ENCODE measurements at places on chromosomes 2 and 18.

DNA sequence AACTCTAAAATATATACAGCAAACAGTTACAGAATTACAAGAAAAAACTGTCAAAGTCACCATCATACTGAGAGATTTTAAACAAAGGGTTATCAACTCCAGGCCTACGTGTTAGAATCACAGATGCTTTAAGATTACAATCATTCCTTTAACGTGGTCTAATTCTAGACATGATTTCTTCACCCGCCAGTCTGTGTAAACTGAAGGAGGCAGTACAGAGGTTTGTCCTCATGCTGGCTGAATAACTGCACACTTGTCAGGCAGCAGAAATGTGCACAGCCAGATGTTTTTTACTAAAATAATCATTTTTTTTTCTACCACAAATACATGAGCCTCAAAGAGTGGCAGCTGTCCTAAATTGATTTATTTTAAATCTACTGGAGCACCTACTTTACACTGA lies 15.5 kb upstream of the NEURL3 start:
- DNase-seq = no peak

DNA sequence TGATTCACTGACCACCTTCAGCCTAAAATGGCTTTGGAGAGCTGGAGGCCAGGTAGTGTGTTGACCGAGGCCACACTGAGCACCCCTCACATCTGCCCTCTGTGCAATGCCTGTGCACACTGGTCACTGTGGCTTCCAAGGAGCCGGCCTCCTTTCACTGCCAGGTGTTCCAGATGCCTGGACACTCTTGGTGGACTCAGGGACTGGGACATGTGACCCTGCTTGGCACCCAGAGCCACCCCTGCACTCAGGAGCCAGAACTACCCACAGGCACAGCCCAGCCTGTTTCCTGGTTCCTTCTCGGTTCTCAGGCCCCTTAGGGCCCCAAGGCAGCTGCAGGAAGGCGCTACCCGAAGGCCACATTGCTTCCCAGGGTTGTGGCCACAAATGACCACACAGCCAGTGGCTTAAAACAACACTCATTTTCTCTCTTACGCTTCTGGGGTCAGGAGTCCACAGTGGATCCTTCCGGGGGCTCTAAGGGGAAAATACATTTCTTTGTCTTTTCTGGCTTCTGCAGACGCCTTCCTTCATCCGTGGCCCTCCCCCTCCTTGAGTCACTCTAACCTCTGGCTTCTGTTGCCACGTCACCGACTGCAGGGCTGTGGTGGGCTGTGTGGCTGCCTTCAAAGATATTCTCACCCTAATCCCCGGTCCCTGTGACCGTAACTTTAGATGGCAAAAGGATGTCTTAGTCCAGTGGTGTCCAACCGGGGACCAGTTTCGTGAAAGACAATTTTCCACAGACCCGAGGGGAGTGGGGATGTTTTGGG lies 78.6 kb downstream of the ASB1 start:
- DNase-seq = no peak

- peak; percentile 15 for DNase-seq
Observed at GRCh38 chr2:177636672-177637071, 244.1 kb downstream of the AGPS start.

- no peak for DNase-seq
Observed at GRCh38 chr2:1248187-1248586, 165.1 kb upstream of the TPO start.

DNA sequence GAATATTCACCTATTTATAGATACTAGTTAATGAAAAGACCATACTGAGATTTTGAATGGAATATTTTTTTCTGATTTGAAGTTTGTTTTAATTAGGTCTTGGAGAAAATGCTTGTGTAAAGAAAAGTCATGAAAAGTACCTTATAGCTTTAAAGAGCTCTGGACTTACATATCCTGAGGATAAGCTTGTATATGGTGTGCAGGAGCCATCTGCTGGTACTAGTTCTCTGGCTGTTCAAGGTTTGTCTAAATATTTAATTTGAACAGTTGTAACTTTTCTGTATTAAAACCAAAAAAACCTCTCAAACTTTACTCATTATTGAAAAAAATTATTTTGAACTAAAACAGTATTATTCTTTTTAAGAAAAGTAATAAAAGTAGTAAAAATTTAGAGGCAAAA lies 50.1 kb downstream of the UBR3 start:
- DNase-seq = no peak

DNA sequence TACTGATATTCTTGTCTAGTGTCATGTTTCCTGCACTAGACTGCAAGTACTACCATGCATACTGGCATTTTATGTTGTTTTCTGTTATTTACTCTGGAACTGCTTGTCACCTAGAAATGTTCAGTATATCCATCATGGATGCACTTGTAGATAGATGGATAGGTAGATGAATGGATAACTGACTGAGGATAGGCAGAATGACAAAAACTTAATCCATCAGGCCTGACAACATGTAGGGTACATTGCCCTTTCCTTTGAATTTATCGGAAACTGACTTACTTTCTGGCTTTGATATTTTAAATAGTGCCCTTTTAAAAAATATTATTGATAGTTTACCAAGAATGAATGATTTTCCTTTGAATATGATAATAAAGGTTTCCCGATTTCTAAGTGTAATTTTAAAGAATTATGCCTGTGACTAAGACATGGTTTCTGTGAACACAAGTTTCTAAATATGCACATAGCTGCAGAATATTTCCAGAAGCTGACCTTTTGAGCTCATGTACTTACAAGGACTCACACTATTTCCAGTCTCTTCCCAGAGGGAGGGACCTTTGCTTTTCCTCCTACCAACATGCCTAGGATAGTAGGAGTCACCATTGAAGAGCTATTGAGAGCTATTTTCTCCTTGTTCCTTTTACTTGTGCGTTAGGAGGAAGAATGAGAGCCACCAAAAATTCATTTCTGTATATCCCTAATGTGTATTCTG lies 81.3 kb downstream of the ANKRD12 start:
- DNase-seq = no peak

- DNase-seq = no peak
Observed at GRCh38 chr2:58106896-58107295, 60.3 kb downstream of the VRK2 start.

DNA sequence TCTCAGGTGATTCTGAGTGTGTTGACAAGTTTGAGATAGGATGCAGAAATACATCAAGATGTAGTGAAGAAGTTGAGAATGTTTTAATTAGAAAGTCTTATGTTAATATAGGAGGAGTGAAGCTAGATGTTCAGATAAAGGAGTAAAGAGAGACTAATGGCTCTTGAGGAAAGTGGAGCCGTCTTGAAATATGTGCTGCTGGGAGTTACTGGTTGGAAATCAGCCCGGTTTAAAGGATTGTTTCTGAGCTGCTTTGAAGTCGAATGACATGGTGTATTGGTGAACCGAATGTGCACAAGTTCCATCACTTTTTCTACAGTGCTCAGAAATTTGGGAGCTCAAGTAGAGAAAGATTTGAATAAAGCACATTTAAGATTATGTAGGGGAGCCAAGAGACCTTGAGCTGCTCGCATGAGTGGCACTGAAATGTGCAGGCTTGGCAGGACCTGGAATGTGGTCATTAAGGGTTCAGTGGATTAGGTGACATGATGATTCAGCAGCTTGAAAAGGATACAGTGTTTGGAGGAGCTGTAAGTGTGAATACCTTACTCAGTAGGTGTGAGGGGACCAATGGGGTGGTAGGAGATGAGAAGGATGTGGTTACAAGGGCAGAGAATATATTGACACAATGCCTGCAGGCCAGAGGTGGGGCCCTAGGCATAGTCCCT lies 68.6 kb downstream of the CAB39 start:
- DNase-seq = no peak

- DNase-seq = no peak
Observed at GRCh38 chr2:16204886-16205620, 264.7 kb downstream of the MYCN start.

- DNase-seq = peak; percentile 64
Observed at GRCh38 chr2:231717281-231718171, 9.2 kb downstream of the PTMA start.

DNA sequence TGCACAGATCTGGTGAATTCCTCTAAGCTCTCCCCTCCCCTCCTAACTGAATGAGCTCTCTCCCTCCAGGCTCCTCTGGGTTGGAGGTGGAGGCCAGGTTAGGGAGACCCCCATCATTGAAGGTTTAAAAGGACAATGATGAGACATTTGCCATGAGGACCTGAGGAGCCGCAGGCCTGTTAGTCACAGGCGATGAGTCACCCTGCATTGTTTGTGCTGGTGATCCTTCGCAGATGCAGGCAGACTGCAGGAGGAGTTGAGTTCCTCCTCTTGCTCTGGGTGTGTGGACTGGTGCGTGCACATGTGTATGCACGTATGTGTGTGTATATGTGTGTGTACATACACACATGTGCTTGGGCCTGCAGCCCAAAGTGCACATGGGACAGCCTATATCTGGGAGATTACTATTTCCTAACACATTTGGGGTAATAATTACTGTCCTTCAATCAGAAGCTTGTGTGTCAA lies 42.0 kb downstream of the MCFD2 start:
- DNase-seq = no peak

DNA sequence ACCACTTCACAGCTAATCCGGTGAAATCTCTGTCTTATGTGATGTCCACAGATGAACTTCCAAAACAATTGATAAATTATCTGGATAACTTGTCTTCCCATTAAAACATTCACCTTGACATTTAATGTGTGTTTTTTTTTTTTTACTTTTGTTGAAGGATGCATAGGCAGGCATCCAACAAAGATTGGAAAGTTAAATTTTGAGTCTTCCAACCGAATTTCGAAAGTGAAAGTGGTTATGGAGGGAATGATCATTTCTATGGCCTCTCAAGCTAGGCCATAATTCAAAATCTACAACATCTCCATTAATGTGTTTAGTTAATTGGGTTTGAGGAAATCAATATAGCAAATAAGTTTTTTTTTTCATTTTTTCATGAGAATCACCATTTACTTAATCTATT lies 1495.5 kb upstream of the ACVR2A start:
- DNase-seq = no peak

DNA sequence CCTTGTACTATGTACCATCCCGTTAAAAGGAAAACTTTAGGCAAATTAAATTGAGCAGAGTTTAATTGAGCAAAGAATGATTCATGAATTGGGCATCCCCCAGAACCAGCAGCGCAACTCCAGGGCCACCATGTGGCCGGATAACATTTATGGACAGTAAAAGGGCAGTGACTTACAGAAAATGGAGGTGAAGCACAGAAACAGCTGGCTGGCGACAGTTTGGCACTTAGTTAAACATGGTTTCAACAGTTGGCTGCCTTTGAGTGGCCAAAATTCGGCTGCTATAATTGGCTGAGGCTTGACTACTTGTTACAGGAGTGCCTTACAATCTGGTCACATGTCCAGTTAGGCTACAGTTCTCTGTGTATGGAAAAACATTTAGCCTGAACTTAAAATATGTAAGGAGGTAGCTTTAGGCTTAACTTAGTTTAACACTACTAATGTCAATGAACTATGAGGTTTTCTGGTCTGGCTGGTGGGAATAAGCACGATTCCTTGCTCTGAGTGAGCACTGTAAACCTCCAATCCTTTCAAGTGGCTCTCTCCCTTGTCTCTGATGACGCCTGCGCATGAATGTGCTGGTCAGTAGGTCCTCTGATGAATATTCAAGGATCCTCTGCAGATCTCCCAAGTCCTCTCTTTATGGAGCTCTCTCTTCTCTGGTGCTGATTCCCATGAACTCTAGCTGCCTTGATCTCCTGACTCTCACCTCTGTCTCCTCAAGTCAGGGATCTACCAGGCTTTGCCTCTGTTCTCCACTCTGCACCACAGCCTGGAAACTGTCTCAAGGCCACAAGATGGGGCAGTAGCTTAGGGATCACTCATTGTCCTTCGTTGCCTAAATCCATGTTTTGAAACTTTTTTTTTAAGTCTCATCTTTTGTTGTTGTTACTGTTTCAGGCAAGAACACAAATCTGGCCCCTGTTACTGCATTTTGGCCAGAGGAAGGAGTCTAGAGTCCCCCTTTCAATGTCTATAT lies 24.4 kb upstream of the RAB31 start:
- DNase-seq = no peak

DNA sequence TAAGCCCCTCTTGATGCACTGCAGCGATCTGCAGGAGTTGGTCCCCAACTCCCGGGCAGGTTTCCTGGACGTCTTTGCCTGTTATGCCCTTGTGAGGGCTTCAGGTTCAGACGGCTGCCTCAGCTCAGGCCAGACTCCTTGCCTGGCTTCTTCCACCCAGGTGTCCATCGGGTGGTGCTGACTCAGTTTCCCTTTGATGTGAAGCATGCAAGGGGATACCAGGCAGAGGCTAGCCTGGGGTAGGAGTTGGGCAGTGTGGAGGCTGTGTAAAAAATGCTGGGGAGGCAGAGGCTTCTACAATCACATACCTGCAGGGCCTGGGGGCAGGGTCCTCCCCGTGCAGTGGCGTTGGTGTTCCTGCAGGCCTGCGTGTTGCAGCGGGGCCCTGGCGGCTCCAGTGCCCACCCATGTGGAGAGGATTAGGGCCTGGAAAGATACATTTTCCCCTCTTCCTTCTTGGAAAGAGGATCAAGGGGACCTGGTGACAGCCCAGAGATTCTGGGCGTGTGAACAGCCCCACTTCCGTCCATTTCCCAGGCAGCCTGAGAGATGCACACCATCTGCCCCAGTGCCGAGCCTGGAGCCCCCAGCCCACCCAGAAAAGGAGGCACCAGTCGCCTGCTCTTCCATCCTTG lies 338.3 kb downstream of the DYSF start:
- no peak for DNase-seq

GRCh38 chr2:122753336-122753735 lies 997.9 kb downstream of the TSN start:
- DNase-seq = no peak

DNA sequence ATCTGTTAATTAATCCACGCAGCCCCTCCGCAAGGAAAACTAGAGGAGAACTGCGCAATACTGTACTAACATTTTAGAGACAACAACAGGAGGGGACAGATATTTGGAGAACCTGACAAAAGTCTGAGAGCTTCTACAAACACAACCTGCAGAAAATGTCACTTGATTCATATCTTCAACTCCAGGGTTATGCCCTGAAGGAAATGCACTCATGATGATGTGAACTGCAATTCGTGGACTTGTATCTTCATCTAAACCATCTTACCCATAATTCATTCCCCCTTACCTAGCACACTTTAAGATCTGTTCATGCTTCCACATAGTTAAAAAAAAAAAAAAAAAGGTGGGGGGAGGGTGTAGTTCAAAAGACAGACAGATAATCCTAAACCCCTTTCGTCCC lies 75.5 kb downstream of the AFF3 start:
- DNase-seq = no peak

- no peak for DNase-seq
Observed at GRCh38 chr2:144030791-144031190, 489.1 kb downstream of the ZEB2 start.

All from DND-41 (cell line).